Activated CD4-positive, alpha-beta T cell treated with anti-CD3 and anti-CD28 coated beads, Interleukin-2, amount 10 ng/mL, durations not matched to agents 24 days and 14 days (primary cell): ENCODE measurements at places on chromosomes 13 and 19. TPM values are rescaled to one million over a fixed set of nuclear protein-coding genes. Genes with fewer than 3 reads are reported as not detected.

CGB8 gene
- not detected in 2 replicates for total RNA-seq

KLK1 gene
- 3.0 TPM in 2 replicates for total RNA-seq

HIPK4 gene
- not detected in 2 replicates for total RNA-seq

ZBTB32 gene
- 140 and 142 TPM in 2 replicates for total RNA-seq

DNA sequence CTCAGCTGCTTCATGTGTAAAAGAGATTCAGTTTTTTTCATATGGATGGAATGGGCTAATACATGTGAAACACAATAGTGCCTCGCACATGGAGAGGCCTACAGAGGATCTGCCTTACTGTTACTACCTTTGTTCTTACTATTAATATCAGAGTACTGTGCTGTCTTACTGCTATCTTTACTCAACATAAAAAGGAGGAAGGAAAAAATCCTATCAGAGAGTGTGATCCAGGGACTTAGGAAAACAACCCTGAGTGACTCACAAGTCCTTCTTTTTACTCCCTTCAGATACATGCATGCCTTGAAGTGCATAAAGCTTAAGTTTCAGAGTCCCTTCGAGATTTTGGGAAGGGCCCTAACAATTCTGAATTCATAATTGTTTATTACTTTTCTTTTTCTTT is 136.8 kb downstream of the TBC1D4 start:
- peaks cover 10% of the 10 kb centered on the region for H3K4me1 ChIP-seq
- H3K27ac ChIP-seq, result no peak overlapping the region
- H3K27me3 ChIP-seq, result no peaks in the 10 kb centered on the region
- no peak for DNase-seq

- H3K4me3 ChIP-seq, result no peak overlapping the region
- no peak overlapping the region for H3K27ac ChIP-seq
- H3K4me1 ChIP-seq, result no peaks in the 10 kb centered on the region
Observed at GRCh38 chr13:113077953-113078901, 27.4 kb upstream of the F7 start.

GRCh38 chr19:14511229-14511593 is 7.0 kb downstream of the DNAJB1 start:
- DNase-seq, result no peak
- peaks cover 56% of the 10 kb centered on the region for H3K4me1 ChIP-seq
- no peaks in the 10 kb centered on the region for H3K27me3 ChIP-seq
- no peak overlapping the region for H3K4me3 ChIP-seq
- peaks cover 24% of the 10 kb centered on the region for H3K36me3 ChIP-seq

- H3K27me3 ChIP-seq, result peaks cover 61% of the 10 kb centered on the region
- peaks cover 33% of the 10 kb centered on the region for H3K4me1 ChIP-seq
- H3K4me3 ChIP-seq, result peak overlapping the region; percentile 82
- peak; percentile 92 for DNase-seq
- no peaks in the 10 kb centered on the region for H3K36me3 ChIP-seq
Observed at GRCh38 chr19:11422163-11423065, 3.3 kb upstream of the RGL3 start.

- peaks cover 3% of the 10 kb centered on the region for H3K27me3 ChIP-seq
- DNase-seq, result no peak
- peak overlapping the region; percentile 81 for H3K4me3 ChIP-seq
Observed at GRCh38 chr13:108213946-108214345, 1.4 kb downstream of the LIG4 start.

DNA sequence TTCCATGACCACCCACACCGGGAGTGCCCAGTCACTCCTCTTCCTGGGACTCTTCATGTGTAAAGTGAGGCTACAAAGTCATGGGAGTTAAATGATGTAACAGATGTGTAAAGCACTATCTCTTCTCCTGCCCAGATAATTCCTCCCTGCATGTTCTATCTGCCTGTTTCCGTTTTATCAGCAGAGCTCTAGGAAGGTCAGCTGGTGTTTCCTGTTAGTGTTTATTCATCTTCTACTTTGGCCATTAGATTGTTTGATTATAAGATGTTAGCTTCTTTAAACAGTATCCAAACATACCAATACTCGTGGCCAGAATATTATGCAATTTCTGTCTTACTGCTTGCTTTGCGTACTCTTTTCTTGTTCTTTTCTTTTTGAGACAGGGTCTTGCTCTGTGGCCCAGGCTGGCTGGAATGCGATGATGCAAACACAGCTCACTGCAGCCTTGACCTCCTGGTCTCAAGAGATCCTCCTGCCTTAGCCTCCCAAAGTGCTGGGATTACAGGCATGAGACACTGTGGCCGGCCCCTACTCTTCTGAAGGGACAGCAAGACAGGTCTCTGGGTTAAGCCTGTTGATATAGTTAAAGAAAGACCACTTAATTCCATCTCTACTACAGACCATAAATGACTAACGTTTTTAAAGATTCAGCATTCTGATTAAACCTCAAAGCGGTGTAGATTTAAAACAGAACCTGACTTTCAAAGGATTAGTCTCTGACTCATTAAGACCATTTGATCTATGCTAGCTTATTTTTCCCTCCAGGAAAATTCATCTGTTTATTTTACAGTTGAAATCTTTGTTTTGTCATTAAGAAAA is 97.4 kb upstream of the AKAP11 start:
- H3K27ac ChIP-seq, result no peak overlapping the region
- peaks cover 7% of the 10 kb centered on the region for H3K4me1 ChIP-seq
- H3K4me3 ChIP-seq, result no peak overlapping the region
- DNase-seq, result no peak

DNA sequence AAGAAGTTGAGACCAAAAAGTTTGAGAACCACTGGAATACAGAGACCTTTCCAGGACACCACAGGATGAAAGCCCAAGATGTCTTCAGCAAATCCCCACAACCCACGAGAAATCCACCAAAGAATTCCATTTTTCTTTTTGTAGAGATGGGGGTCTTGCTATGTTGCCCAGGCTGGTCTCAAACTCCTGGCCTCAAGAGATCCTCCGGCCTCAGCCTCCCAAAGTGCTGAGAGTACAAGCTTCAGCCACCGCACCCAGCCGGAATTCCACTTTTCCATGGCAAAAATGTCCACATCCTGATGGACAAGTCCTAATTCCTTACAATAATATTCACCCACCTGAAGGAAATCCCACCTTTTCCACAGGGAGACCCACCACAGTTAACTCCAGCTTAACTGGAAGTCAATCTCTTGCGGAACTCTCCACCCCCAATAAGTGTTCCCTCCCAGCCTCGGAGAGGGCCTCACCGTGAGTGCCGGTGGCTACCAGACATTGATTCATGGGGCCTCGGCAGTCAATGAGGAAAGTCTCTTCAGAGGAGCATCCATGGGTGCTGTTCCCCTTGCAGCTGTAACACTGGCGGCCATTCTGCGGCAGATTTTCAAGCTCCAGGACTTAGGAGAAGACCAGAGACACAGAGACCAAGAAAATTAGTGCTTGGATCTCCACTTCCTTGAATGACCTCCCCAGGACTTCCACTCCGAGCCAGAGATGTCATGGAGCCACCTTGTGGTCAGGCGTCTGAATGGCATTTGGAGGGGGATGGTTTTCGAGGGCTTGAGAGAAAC is 12.3 kb upstream of the CADM4 start:
- H3K4me1 ChIP-seq, result no peaks in the 10 kb centered on the region
- no peak overlapping the region for H3K4me3 ChIP-seq
- H3K27me3 ChIP-seq, result no peaks in the 10 kb centered on the region
- DNase-seq, result peak; percentile 83

- no peak for DNase-seq
- H3K4me1 ChIP-seq, result no peaks in the 10 kb centered on the region
- H3K4me3 ChIP-seq, result no peak overlapping the region
- H3K27ac ChIP-seq, result no peak overlapping the region
- peaks cover 4% of the 10 kb centered on the region for H3K36me3 ChIP-seq
Observed at GRCh38 chr13:33112766-33113165, 96.5 kb downstream of the KL start.
